Stimulated activated CD4-positive, alpha-beta T cell treated with anti-CD3 and anti-CD28 coated beads, Interleukin-15, amount 100 ng/mL, for 1 hour (primary cell): ENCODE measurements at places on chromosomes 3 and 15.
A peak's percentile ranks its signal among the peaks of the same experiment; 100 is the strongest.

- DNase-seq: no peak
These were observed 272.7 kb downstream of the OCA2 start for GRCh38 chr15:27826411-27826810.

DNA sequence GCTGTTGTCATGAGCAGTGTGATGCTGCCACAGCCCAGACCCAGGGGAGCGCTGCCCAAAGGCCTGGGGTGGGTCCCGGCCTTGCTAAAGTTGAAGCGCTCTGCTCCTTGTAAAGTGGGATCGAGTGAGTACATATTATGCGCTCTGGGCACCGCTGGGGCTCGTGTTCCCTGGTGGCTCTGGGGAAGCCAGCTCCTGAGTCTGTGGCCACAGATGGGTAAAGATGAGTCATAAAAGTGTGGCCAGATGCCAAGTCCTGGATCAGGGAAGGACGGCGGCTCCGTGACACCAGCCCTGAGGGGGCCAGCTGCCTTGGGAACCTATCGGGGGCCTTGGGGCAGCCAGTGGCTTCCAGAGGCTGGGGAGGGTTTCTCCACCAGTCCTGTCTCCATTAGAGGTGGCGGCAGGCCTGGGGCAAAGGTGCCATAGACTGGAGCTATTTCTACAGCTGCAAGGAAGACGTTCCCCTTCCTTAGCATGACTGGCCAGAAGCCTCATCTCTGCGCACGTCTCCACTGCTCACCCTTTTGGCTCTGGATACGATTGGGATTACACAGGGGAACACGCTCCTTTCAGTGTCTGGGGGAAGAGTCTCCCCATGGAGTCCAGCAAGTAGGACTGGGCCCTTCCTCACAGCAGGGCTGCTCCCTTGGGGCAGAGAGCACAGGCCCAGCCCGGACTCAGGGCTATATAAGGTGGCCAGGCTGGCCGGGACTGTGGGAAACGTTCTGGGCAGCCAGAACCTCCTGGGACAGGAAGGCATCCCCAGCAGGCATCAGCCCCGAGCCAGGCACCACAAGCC, 1.2 kb upstream of the ITIH4 start:
- DNase-seq: no peak

- peak; percentile 8 for DNase-seq
These were observed 178.3 kb downstream of the UACA start for GRCh38 chr15:70584838-70585706.

GRCh38 chr15:25667829-25668228, 195.3 kb downstream of the ATP10A start:
- no peak for DNase-seq

GRCh38 chr3:38255627-38256026, 10.0 kb upstream of the SLC22A13 start:
- no peak for DNase-seq

DNA sequence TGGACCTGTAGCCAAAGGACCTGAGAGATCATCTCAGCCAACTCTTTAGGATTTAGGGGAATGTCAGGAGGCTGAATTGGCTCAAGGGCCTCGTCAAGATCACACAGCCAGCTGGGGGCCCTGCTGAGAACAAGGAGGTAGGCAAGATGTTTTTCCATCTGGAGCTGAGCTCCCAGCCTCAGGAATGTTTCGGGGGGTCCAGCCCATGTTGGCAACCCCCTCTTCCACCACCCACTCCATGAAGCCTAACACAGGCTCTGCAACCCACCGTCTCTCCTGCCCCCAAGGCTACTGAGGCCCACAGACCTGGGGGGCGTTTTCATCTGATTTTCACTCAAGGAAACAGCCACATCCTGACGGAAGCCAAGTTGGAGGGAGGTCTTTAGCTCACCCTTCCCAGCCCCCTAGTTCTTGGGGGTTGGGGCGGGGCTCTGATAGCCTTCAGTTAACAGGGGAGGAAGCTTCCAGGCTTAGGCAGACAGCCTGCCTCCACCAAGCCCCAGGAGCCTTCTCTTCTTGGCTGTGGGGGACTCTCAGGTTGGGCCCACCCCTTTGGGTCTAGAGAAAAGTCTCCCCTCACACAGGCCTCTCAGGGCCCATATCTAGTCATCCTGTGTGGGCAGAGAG, 48.8 kb downstream of the EPHB3 start:
- DNase-seq: no peak

DNA sequence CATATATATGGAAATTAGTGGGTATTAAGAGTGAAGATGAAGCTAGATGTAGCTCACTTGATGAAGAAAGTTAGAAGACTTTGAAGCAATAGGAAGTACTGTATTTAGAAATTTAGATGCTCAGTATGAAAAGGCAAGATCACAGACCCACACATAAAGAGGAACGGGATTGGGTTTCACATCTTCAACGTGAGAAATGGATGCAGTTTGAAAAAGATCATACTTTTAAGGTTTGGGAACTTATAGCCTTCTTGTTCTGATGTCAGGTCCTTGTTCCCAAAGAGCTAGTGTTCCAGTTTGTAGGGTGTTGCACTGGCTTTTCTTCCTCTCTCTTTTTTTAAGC, 16.7 kb downstream of the AP3S2 start:
- DNase-seq: no peak

- no peak for DNase-seq
These were observed 10.3 kb downstream of the COLQ start for GRCh38 chr3:15511156-15511555.

DNA sequence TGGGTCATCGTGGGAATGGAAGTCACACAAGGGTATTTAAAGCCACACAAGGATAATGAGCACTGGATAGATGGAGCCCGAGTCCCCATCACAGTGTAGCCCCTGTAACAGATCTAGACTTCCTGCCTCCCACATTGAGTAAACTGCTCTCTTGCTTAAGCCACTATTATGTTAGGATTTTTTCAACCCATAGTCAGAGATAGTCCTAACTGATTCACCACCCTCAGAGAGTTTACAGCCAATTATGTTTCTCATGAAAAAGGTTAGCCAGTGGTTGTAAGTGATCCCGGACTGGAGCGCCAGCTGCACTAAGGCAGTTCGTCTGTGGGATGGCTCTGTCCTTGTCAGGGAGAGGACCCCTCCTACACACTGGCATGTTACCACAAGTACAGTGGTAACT, 77.0 kb downstream of the KLF13 start:
- no peak for DNase-seq

- DNase-seq: no peak
These were observed 35.8 kb upstream of the THSD4 start for GRCh38 chr15:71079208-71080044.

DNA sequence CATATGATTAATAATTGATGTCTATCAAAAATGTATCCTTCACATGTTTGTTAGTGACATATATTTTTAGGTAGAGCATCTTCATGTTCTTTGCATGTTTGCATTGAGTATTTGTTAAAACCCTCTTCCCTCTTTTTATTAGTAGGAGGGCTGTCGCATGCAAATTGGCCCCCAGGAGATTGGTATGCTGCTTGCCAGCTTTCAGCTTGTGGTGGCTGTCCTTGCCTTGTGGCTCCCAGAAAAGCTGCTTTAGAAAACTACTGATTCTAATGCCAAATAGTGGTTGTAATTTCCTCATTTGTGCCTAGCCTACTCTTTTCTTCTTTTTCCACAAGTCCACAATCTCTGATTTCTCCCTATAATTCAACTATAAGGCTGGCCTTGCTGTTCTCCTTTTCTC, 886.8 kb downstream of the VGLL3 start:
- no peak for DNase-seq

DNA sequence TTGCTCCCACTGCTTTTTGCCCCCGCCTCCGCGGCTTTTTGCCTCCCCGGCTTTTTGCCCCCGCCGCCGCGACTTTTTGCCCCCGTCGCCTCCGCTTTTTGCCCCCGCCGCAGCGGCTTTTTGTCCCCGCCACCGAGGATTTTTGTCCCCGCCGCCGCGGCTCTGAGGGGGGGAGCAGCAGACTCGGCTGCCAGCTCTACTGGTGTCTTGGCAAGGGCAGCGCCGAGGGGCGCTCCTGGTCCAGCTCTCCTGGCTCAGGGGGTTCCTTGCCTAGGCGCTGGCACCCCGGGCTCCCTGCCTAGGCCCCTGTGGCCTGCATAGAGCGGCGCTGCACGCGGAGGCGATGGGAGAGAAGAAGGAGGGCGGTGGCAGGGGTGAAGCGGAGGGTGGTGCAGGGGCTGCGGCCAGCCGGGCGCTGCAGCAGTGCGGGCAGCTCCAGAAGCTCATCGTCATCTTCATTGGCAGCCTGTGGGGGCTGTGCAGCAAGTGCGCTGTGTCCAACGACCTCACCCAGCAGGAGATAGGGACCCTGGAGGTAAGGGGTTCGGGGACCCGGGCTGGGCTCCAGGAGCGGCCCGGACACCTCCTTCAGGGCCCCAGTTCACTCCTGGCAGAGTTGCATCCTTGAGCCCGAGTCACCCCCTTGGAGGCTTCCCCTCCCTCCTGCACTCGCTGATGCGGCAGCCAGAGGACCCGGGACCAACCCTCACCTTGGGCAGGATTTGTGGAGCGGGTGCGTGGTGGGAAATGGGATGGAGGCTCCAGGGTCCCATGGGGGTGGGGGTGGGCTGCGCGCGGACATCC, 642.4 kb downstream of the GOLGA6L6 start:
- DNase-seq: no peak

DNA sequence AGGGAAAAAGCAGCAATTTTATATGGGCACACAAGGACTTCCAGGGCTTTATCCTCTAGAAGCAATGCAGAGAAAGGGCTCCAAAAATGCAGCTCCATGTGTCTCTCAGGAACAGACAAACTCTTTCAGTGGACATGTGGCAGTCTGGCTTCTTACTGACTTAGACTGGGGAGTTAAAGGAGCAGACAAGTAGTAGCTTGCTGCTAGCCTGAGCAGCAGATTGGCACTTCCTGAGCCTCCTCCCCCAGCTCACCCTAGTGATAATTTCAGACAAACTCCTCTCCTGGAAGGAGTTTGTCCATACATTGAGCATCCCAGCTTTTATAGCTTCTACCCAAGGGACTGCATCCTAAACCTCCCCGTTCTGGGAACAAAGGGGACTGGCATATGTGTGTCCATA, 101.7 kb upstream of the MANF start:
- no peak for DNase-seq

- no peak for DNase-seq
These were observed 20.5 kb downstream of the CYP8B1 start for GRCh38 chr3:42855219-42855546.

GRCh38 chr3:142624341-142625152, 28.4 kb downstream of the PLS1 start:
- no peak for DNase-seq

DNA sequence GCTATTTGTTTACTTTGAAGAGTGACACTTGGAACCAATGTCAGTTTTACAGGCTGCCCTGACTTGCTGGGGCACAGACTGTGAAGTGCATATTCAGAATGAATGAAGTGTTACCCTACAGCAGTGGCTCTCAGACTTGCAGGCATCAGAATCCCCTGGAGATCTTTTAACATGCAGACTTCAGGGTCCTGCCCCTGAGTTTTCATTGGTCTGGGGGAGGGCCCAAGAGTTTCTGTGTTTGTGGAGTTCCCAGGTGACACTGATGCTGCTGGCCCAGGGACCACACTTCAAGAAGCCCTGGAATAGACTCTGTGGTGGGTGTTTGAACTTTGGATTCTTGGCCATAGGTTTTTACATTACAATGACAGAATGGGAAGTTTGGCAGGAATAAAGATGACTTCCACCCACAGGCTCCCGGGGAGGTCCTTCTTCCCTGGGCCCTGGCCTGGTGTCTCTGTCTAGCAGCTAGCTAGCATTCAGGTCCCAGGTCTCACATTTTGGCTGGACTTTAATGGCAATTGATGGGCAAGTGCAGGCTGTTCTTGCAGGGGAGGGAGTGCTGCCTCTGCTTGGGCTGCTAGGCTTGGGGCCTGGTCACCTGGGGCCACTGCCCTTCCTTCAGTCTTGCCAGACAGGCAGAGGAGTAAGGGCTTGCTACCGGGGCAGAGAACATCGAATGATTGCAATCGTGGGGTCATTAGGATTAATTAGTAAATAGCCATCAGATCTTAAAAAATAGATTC, 149.0 kb downstream of the APBA2 start:
- DNase-seq: no peak

DNA sequence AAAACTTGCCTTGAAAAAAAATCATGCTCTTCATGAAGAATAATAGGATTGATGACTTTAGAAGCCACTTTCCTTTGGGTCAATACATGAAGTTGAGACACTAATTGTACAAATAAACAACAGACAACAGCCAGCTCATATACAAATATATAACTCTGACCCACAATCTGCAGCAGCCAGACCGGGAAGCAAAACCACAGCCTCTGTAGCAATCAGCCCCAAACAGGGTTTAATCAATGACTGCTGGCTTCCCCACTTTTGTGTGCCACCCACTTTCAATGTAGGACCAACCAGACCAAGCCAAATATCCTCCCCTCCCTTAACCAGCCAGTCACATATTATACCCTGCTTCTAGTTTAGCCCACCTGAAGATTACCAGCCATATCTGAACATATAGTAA, 39.0 kb downstream of the IFT57 start:
- DNase-seq: no peak

DNA sequence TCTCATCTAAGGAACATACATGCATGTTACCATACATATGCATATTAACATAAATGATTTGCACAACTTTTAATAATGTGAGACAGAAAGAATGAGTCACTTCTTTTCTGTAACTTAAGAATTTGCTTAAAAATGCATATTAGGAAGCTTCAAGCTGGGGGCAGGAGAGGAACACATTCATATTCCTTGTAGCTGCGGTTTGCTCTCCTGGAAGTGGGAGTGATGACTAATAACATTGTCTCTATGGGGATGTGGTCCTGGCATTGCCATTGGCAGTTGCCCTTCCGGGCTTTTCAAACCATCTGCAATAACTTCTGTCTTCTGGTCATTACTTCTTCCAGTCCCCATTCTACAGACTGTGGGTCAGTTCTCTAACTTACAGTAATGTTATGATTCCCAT, 15.6 kb downstream of the CHST2 start:
- no peak for DNase-seq

DNA sequence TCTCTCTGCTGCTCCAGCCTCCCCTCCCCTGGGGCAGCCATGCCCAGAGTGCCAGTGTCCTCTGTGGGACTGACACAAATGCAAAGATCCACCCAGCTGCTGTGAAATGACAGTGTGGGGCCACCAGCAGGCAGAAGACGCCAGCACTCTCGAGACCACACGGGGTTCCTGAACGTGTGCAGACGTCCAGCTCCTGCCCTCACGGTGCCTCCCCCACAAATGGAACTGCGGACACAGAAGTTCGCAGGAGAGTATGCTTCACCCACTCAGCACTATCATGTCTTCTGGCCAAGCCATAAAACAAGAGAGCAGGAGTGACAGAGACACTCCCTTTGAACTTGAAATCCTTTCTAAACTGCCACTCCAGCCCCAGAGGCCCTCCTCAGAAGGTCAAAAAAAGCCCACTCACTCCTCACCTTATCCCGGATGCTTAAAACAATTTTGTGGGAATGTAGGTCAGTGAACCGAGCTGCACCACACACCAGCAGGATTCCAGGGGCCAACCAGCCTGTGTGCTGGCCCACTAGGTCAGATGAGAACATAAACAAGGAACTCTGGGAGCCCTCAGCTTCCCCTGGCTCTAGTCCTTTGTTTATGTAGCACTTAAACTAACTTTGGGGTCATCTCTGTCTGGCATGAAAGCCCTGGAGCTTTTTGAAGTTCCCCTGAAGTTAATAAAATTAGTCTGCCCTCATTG, 112.6 kb downstream of the DNAJB8 start:
- no peak for DNase-seq
